Activated CD8-positive, alpha-beta memory T cell treated with anti-CD3 and anti-CD28 coated beads, Interleukin-2, amount 10 ng/mL, durations not matched to agents 7 days and 5 days (primary cell): ENCODE measurements at places on chromosomes 3 and 15. TPM values are rescaled to one million over a fixed set of nuclear protein-coding genes. Genes with fewer than 3 reads are reported as not detected.

The ZBBX gene
- not detected for total RNA-seq

The ARPP19 gene
- 167 TPM for total RNA-seq

DNA sequence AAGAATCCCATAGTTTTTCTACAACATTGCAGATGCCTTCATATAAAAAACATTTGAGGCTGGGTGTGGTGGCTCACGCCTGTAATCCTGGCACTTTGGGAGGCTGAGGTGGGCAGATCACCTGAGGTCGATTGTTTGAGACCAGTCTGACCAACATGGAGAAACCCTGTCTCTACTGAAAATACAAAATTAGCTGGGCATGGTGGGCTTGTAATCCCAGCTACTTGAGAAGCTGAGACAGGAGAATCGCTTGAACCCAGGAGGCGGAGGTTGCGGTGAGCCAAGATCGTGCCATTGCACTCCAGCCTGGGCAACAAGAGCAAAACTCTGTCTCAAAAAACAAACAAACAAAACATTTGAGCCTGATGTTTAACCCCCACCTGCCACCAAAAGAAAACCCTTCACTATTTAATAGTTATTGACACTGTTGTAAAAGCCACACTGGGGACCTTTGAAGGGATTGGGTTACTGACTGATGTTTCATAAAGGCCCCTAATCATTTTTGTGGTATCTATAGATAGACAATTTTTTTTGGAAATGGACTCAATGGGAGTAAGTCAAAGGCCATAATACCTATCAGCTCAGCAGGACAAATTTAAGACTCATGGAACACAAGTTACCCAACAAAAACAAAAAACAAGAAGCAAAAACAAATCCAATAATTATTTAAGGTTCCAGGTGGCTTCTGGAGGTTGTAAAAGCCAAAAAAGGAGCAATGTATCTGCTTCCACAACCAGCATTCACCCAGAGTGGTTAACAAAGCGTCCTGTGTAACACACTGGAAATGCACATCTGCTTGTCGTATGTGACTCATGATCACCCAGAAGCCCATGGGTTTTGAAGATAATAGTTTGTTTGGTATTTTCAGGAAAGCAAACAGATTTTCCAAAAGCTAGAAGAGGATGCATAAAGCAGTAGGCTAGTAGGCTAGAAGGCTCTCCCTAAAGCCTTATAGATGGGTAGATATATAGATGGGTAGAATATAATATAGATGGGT is 41.2 kb downstream of the CDCP1 start:
- DNase-seq, result no peak
- peaks cover 74% of the 10 kb centered on the region for H3K4me1 ChIP-seq
- peaks cover 34% of the 10 kb centered on the region for H3K36me3 ChIP-seq

- no peaks in the 10 kb centered on the region for H3K27me3 ChIP-seq
- no peak for DNase-seq
- H3K4me3 ChIP-seq, result no peak overlapping the region
- no peaks in the 10 kb centered on the region for H3K36me3 ChIP-seq
Observed at GRCh38 chr3:69325151-69325550, 60.7 kb downstream of the FRMD4B start.

DNA sequence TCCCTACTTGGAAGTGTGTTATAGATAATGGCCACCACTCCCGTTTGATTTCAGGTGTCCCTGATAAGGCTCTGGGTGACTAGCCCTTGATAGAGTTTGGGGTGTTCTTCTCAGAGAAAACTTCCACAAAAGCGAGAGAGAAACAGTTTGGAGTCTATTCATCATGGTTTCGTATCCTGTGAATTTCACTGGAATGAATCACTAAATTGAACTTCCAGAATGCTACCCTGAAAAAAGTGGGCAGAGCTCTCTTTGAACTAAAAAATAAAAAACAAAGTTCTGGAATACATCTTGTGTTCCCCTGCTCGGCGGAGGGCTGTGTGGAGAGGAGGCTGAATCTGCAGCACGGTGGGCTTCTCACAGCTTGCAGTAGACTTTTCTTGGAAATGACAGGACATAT is 52.8 kb upstream of the FAM98B start:
- no peaks in the 10 kb centered on the region for H3K36me3 ChIP-seq
- peaks cover 53% of the 10 kb centered on the region for H3K27me3 ChIP-seq
- no peaks in the 10 kb centered on the region for H3K4me1 ChIP-seq
- no peak overlapping the region for H3K27ac ChIP-seq
- H3K4me3 ChIP-seq, result no peak overlapping the region

GRCh38 chr3:183253528-183254486 is 754 bp downstream of the B3GNT5 start:
- H3K4me1 ChIP-seq, result peaks cover 8% of the 10 kb centered on the region
- peaks cover 36% of the 10 kb centered on the region for H3K27me3 ChIP-seq
- peak overlapping the region; percentile 64 for H3K4me3 ChIP-seq
- no peak for DNase-seq
- no peak overlapping the region for H3K27ac ChIP-seq

- H3K27me3 ChIP-seq, result no peaks in the 10 kb centered on the region
- H3K27ac ChIP-seq, result no peak overlapping the region
- H3K4me3 ChIP-seq, result no peak overlapping the region
- DNase-seq, result no peak
Observed at GRCh38 chr3:17745894-17746293, 3.5 kb upstream of the TBC1D5 start.
